ENCODE measurements at places on chromosomes 3 and 15.

GRCh38 chr3:16122661-16123060 lies 51.8 kb upstream of the GALNT15 start:
- no peak for DNase-seq

- no peak for DNase-seq
These were observed 11.2 kb upstream of the MTMR14 start for GRCh38 chr3:9638155-9638554.

DNA sequence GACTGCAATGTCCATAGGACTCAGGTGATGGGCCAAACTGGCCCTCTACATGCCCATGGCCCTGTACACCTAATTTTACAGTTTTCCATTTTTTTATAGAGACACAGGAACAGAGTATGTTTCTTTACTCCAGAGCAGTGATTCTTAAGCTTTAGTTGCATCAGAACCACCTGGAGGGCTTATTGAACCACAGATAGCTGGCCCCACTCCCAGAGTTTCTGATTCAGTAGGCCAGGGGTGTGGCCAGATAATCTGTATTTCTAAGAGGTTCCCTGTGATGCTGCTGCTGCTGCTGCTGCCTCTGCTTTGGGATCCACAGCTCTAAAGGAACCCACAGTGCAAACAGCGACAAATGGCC lies 5.1 kb downstream of the RBP1 start:
- no peak for DNase-seq

DNA sequence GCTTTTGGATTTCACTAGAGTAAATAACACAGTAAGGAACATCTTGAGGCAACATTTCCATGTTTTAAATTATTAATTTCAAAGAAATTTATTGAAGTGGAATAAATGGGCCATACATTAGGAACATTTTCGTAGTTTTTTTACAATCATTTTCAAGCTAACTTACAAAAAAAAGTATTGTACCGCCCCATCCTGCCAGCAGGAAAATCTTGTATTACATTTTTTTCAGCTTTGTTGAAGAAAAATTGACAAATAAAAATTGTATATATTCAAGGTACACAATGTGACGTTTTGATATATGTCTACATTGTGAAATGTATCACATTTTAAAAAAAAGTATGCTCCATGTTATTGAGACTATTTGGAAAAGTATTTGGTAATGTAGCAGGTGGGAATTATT lies 1001.9 kb upstream of the NR2F2 start:
- no peak for DNase-seq

DNA sequence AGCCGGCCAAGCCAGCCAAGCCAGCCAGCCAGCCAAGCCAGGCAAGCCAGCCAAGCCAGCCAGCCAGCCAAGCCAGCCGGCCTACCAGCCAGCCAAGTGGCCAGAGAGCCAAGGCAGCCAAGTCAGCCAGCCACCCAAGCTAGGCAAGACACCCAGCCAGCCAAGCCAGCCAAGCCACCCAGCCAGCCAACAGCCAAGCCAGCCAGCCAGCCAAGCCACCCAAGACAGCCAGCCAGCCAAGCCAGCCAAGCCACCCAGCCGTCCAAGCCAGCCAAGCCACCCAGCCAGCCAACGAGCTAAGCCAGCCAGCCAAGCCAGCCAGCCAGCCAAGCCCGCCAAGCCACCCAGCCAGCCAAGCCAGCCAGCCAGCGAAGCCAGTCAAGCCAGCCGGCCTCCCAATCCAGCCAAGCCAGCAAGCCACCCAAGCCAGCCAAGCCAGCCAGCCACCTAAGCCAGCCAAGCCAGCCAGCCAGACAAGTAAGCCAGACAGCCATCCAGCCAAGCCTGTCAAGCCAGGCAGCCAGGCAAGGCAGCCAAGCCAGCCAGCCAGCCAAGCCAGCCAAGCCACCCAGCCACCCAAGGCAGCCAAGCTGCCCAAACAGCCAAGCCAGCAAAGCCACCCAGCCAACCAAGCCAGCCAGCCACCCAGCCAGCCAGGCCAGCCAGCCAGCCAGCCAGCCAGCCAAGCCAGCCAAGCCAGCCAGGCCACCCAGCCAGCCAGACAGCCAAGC lies 200.5 kb downstream of the GOLGA6L6 start:
- no peak for DNase-seq

- no peak for DNase-seq
These were observed 31.6 kb downstream of the PYDC2 start for GRCh38 chr3:191492601-191493000.

GRCh38 chr3:46478341-46478740 lies 13.6 kb upstream of the LTF start:
- no peak for DNase-seq

DNA sequence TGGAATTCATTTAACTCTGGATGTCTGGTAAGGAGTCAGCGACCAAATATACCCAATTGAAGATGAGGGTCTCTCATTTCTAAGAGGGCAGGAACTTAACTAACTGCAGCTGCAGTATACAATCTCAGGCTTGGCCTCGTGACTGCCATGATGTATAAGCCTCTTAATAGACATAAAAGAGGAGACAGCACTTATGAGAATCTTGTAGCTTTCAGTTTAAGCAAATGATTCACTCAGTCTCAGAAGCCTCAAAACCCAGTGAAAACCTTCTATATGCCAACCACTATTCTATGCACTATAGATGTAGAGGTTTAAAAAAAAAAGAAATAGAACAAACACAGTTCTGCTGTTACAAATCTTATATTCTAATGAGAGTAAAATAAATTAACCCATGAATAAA lies 513.9 kb downstream of the TBL1XR1 start:
- DNase-seq = no peak

DNA sequence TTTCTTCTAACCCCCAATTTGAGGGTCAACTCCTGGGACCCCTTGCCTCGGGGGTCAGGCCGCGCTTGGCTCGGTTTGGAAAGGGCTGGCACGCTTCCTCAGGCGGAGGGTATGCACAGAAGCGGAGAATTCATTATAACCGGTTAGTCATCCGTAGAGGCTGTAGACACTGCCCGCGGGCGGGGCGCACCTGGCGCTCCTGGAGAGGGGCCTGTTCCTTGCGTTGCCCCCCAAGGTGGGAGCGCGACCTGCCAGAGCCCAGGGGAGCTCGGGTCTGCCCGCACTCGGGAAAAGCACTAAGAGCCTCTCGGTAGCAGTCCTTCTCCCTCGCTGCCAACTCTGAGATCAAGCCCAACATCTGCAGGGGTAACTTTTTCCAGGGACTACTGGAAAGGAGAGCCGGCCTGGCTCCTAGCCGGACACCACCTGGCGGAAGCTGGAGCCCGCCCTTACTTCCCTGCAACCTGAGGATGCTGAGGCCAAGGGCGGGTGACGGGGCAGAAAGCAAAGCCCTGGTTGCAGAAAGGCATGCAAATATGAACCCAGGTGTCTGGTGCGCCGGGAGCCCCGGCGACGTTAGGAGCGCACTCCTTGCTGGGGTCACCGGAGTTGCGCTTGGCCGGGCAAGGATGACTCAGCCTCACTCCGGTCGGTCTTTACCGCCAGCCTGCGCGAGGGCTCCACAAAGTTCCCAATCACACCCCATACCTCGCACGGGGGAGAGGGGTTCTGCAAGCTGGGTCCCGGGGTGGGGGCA lies 1.5 kb upstream of the CACNA2D3 start:
- DNase-seq = no peak

DNA sequence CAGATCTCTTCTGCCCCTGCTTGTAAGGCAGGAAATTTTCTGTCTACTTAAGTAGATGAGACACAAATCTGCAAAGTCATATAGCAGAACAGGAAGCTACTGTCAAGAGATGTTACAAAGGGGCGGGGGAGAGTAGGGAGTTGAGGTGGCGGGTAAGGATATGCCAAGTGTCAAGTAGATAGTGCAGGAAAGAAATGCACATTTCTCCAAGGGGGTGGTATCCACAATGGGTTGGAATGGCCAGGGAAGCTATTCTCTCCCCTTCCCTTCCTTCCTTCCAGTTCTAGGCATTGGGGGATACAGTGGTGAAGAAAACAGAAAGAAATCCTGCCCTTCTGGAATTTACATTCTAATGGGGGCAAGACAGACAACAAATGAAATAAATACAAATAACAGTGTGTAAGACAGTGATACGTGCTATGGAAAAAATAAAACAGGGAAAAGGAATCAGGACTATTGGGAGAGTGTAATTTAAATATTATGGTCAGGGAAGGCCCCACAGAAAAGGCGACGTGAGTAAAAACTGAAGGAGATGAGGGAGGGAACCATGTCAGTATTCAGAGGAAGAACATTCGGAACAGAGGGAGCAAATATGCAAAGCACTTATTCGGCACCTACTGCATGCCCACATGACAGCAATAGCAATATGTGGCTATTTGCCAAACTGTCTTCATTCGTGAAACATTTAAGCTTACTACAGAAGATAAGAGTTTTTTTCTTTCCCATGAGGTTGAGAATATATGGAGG lies 42.8 kb upstream of the RNU6-1 start:
- DNase-seq = no peak

DNA sequence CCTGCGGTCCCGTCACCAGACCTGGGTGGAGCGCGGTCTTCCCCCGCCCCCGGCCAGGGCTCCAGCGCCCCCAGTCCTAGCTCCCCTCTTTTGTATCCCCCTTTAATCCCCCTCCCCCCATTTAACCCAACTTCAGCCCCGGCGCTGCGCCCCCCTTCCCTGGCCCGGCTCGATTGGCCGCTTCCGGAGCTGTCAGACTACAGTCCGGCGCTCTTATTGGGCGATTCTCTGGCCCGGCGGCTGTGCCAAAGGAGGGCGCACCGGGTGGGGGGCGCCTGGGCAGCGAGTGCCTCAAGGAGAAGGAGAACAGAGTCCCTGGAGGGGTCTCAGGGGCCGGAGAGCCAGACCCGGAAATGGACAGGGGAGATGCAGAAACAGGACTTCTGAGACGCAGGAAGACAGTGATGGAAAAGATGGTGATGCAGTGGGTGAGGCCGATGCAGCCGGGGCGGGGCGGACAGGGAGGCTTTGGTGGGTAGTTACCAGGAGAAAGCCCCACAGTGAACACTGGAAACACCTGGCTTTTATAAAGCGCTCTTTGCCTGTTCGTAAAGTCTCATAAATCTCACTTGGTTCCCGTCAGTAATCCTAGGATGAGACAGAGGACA lies 1.2 kb upstream of the ADCY5 start:
- DNase-seq = no peak

GRCh38 chr3:154678041-154678654 lies 248.2 kb upstream of the GPR149 start:
- no peak for DNase-seq

DNA sequence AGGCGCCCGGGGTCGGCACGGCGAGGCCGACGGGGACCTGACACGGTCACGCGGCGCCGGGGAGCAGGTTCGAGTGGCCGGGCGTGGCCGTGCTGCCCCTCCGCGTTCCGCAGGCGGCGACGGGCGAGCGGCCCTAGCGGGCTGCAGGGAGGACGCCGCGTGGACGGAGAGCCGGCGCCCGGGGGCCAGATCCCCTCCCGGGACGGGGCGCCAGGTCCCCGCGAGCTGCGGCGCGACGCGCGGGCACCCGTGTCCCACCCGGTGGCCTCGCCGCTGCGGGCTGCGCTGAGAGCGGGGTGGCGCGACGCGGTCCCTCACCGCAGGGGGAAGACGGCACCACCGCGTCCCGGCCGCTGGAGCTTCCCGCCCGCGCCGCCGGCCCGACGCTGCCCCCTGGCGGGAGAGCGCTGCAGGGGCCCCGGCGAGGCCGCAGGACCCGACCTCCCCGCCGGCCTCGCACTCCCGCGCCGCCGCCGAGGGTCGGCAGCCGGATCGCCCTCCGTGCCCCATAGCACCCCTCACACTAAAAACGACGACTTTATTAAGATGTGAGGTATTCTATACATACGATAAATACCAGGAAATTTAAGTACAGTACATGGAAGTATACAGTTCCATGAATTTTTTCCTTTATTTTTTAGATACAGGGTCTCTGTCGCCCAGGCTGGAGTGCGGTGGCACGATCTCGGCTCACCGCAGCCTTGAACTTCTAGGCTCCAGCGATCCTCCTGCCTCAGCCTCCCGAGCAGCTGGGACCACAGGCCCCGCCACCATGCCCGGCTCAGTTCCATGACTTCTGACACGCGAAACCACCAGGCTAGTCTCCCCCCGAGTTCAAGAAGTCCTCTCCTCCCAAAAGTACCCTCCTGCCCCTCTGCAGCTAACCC lies 1.3 kb upstream of the PIGZ start:
- peak; percentile 57 for DNase-seq

- no peak for DNase-seq
These were observed 78.8 kb upstream of the CTNNB1 start for GRCh38 chr3:41120460-41120859.

- DNase-seq = no peak
These were observed 252.1 kb downstream of the NTRK3 start for GRCh38 chr15:88004399-88004798.

- DNase-seq = no peak
These were observed 218.4 kb upstream of the MLF1 start for GRCh38 chr3:158352551-158352950.

DNA sequence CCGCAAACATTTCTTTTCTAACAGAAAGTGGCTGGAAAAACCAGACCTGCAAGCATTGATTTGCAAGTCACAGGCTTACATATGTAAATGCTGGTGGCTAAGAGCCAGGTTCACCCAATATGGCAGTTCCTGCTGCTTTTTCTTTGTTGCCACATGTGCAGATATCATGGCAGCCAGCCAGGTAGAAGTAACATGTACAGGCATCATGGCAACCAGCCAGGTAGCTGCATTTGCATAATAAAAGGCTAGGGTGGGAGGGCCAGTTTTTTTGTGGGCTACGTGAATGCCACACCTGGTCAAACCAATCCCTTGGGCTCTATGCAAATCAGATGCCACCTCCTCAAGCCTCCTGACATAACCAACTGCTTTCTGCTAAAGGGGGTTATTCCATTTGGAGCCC lies 2.8 kb upstream of the SMCO1 start:
- no peak for DNase-seq

DNA sequence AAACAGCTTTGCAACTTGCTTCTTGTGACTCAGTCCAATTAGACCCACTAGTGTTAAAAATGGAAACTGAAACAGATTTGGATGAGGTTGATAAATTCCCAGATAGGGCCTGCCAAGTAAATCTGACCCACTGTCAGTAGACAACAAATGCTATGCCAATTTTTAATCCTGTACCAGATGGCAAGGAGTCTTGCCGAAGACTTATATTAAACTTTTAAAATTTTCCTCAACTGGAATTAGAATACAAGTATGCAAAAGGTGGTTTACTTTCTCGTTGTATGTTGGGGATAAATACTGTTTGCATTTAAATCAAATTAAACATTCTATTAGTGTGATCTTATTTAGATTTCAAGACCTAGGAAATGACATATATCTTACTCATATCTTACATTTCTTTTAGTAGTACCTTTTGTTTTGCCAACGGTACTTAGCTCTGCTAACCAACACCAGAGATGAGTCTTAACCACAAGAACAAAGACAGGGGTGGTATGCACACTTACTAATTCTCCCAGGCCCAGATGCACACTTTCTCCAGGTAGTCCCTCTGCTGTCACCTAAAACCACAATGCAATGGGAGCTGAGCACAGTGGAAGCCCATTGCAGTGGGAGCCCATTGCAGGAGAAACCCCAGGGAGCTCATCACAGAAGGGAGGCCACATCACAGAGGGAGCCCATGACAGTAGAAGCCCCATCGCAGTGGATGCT lies 77.8 kb downstream of the WWTR1 start:
- no peak for DNase-seq

DNA sequence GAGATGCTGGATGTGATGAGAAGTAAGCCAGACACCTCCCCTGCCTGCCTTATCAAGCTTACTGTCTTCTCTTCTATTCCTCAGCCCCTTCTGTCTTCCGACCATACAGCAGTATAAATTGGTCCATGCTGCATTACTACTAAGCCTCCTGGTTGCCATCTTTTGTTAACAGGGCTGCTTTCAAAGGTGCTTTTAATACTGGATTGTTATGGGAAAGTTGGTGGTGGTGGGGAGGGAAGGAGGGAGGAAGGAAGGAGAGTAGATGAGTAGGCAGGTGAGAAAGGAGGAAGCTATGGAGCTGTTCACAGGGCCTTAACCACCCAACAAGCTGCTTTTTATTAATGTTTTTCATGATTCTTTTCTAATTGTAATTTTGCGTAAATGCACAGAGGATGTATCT lies 114.9 kb downstream of the SLC25A26 start:
- DNase-seq = no peak

Data from activated CD8-positive, alpha-beta memory T cell treated with anti-CD3 and anti-CD28 coated beads for 1 hour (primary cell).